Activated T-helper 2 cell treated with anti-CD3 and anti-CD28 coated beads, Interferon-gamma antibody, Interleukin-2, Interleukin-4, amounts not matched to agents 10 μg/mL and 5 μg/mL and 100 μg/mL, durations not matched to agents 14 hours and 24 hours and 36 hours (primary cell): ENCODE measurements at places on chromosomes 4 and X. TPM values are rescaled to one million over a fixed set of nuclear protein-coding genes. Genes with fewer than 3 reads are reported as not detected.

DNA sequence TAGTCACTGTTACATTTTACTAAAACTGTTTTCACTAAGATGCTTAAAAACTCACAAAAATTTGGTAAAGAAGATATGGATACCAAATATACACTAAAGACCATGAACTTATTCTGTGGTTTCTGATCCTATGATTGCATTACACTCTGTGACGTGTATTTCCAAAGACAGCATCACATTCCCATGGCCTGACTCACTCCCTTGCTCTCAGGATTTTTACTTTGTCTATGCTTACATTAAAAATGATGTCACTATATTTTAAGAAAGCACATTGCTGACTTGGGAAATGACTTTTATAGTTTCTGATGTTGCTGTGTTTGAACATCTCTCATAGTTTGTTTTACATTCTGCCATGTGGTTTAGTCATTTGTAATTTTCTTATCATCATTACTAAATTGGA lies 327.9 kb upstream of the MAGEB18 start:
- DNase-seq = no peak
- H3K4me3 ChIP-seq = no peak overlapping the region
- H3K36me3 ChIP-seq = no peaks in the 10 kb centered on the region
- no peaks in the 10 kb centered on the region for H3K4me1 ChIP-seq
- no peak overlapping the region for H3K27ac ChIP-seq
- no peaks in the 10 kb centered on the region for H3K27me3 ChIP-seq

Gene TDO2
- not detected in 2 replicates for total RNA-seq

GRCh38 chr4:181827246-181827645 lies 416.0 kb upstream of the TENM3 start:
- no peaks in the 10 kb centered on the region for H3K36me3 ChIP-seq
- no peak overlapping the region for H3K27ac ChIP-seq
- DNase-seq = no peak
- no peaks in the 10 kb centered on the region for H3K4me1 ChIP-seq
- H3K4me3 ChIP-seq = no peak overlapping the region

DNA sequence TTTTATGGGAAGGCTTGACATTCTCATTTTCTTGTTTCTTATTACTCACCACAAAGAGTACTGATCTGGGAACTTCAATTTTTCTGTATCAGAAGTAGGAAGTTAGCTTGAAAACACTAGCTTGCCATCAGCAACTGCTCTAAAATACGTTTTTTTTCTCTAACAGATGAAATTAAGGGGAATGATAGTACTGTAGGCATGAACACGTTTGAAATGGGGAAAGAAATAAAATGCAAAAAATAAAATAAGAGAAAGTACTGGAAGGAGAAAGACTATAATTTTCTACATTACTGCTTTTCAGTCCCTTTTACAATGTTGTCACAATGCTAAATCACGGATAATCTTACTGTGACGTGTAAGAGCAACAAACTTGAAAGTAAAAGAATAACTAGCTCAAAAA lies 1.5 kb downstream of the RADX start:
- H3K4me1 ChIP-seq = peaks cover 22% of the 10 kb centered on the region
- peak overlapping the region; percentile 94 for H3K4me3 ChIP-seq
- H3K36me3 ChIP-seq = no peaks in the 10 kb centered on the region
- H3K27me3 ChIP-seq = no peaks in the 10 kb centered on the region
- no peak for DNase-seq

GRCh38 chr4:76996445-76996844 lies 46.9 kb downstream of the SEPTIN11 start:
- DNase-seq = no peak
- H3K27ac ChIP-seq = no peak overlapping the region
- H3K27me3 ChIP-seq = peaks cover 72% of the 10 kb centered on the region
- no peak overlapping the region for H3K4me3 ChIP-seq

DNA sequence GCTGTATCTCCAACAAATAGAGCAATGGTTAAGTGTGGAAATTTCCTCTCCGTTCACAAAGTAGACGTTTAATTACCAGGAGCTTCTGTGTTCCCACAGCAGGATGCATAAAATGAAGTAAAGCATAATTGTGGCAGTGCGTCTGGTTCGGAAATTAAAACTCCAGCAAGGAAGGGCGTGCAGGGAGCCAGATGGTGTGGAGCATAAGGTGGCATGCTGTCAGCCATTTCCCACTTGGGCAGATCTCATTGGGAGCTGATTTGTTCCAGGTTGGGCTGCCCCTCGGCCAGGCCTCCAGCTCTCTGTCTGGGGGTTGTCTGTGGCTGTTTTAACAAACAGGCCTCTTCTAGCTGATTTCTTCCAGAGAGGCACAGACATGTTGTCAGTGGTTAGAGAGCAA lies 182.1 kb upstream of the CLNK start:
- H3K4me3 ChIP-seq = no peak overlapping the region
- H3K36me3 ChIP-seq = no peaks in the 10 kb centered on the region
- H3K27me3 ChIP-seq = no peaks in the 10 kb centered on the region
- DNase-seq = no peak
- H3K27ac ChIP-seq = no peak overlapping the region

GRCh38 chr4:75385106-75385505 lies 129.1 kb downstream of the RCHY1 start:
- no peak overlapping the region for H3K27ac ChIP-seq
- no peak for DNase-seq
- H3K4me3 ChIP-seq = no peak overlapping the region

- no peaks in the 10 kb centered on the region for H3K4me1 ChIP-seq
- no peaks in the 10 kb centered on the region for H3K36me3 ChIP-seq
- H3K27me3 ChIP-seq = no peaks in the 10 kb centered on the region
- DNase-seq = no peak
- no peak overlapping the region for H3K27ac ChIP-seq
Measured at GRCh38 chr4:65535113-65535512, 135.2 kb downstream of the EPHA5 start.

GRCh38 chr4:88807499-88807898 lies 109.9 kb upstream of the NAP1L5 start:
- no peak overlapping the region for H3K4me3 ChIP-seq
- no peak for DNase-seq
- H3K36me3 ChIP-seq = no peaks in the 10 kb centered on the region
- H3K4me1 ChIP-seq = peaks cover 10% of the 10 kb centered on the region
- no peak overlapping the region for H3K27ac ChIP-seq

Gene PLXNA3
- total RNA-seq = 62.1 and 62.5 TPM in 2 replicates

- H3K4me1 ChIP-seq = no peaks in the 10 kb centered on the region
- no peaks in the 10 kb centered on the region for H3K27me3 ChIP-seq
- H3K27ac ChIP-seq = no peak overlapping the region
- DNase-seq = no peak
Measured at GRCh38 chr4:41285864-41286235, 29.1 kb downstream of the UCHL1 start.

Gene TAF7L
- 0.11 TPM in 2 replicates for total RNA-seq

DNA sequence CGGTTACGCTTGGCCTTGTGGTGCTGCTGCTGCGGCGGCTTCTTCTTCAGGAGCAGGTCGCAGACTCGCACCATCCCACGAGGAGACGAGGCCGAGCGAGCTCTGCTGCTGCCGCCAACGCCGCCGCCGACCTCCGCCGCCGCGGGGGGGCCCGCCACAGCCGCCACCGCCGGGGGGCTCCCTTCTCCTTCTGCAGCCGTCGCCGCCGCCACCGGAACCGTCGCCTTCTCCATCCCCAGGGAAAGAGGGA lies 237 bp downstream of the ANKRD17 start:
- DNase-seq = no peak
- H3K4me3 ChIP-seq = peak overlapping the region; percentile 95
- H3K4me1 ChIP-seq = peaks cover 31% of the 10 kb centered on the region
- H3K27me3 ChIP-seq = no peaks in the 10 kb centered on the region
- peaks cover 25% of the 10 kb centered on the region for H3K36me3 ChIP-seq

DNA sequence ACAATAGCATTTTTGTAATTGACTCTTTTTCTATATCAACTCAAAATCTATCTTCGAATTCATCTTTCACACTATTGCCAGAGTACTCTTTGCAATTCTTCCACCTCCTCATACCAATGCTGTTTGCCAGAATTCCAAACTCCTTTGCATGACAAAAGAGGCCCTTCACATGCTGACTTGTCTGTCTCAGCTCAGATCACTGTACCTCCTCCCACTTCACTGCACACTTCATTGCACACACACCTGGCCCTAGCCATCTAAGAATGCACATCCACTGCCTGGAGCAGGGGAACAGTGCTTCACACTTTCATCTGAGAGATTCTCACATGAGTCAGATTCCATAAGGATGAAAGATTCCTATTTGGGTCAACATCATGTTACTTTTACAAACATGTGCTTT lies 56.5 kb downstream of the PRDM5 start:
- H3K27ac ChIP-seq = no peak overlapping the region
- H3K4me1 ChIP-seq = no peaks in the 10 kb centered on the region
- no peak for DNase-seq

DNA sequence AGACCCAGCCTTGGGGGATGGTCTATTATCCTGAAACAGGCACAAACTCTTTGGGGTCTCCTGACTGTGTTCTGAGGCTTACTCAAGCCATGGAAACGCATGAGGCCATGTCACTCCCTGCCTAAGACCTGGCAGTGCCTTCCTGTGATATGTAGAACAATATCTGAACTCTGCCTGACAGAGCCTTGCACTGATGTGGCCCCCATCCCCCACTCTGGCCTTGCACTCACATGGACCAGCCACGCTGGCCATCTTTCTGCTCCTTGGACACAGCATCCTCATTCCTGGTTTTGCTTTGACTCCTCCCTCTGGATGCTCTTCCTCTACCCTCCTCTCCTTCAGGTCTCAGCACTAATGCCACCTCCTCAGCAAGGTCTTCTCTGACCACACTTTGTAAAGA lies 100.2 kb downstream of the SCD5 start:
- H3K36me3 ChIP-seq = no peaks in the 10 kb centered on the region
- no peaks in the 10 kb centered on the region for H3K4me1 ChIP-seq
- H3K27me3 ChIP-seq = peaks cover 8% of the 10 kb centered on the region
- H3K27ac ChIP-seq = no peak overlapping the region
- DNase-seq = no peak

DNA sequence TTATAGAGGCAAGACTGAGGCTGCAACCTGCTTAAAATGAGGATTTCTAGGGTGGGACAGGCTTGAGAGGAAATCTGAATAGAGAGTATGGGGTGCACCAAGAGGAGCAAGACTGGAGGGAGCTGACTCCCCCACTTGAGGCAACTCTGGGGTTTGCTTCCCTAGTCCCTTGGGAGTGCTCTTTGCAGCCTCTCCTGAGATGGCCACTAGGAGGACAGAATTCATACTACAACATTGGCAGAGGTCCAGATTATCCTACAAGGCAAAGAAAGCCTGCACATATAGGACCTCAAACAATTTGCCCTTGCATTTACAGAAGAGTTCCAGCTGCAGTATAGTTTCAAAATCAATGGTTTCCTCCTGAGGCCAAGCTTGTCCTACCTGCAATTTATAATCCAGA lies 830.9 kb downstream of the TECRL start:
- H3K27me3 ChIP-seq = no peaks in the 10 kb centered on the region
- H3K27ac ChIP-seq = no peak overlapping the region
- H3K4me3 ChIP-seq = no peak overlapping the region
- no peaks in the 10 kb centered on the region for H3K4me1 ChIP-seq
- DNase-seq = no peak
- no peaks in the 10 kb centered on the region for H3K36me3 ChIP-seq

DNA sequence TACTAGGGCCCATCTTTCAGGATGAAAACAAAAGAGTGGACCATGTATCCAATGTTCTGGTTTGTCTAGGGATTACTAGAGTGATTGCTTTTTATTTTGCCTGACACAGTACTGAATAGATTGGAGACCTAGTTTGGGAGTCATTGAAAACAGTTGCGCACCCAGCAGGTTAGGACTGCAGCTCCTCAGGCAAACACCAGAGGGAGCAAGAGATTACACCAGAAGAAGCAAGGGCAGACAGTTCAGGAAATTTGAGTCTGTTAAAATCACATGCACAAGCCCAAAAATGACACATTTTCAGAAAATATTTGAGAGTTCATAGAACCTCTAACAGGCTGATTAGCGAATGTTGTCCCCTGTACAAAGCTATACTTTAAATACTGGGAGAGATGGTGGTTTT lies 55.6 kb downstream of the CYLC1 start:
- no peaks in the 10 kb centered on the region for H3K4me1 ChIP-seq
- no peak overlapping the region for H3K27ac ChIP-seq
- DNase-seq = no peak
- H3K36me3 ChIP-seq = no peaks in the 10 kb centered on the region

Gene DDX53
- total RNA-seq = not detected in 2 replicates

GRCh38 chr4:1084796-1085403 lies 28.5 kb downstream of the RNF212 start:
- H3K4me3 ChIP-seq = no peak overlapping the region
- H3K4me1 ChIP-seq = peaks cover 8% of the 10 kb centered on the region
- DNase-seq = no peak

Gene CDKL2
- 0.23 and 0.57 TPM in 2 replicates for total RNA-seq

Gene ARHGAP36
- total RNA-seq = not detected in 2 replicates

GRCh38 chr4:55736605-55737183 lies 82.9 kb upstream of the EXOC1L start:
- peaks cover 23% of the 10 kb centered on the region for H3K27me3 ChIP-seq
- DNase-seq = no peak
- H3K4me3 ChIP-seq = no peak overlapping the region
- H3K27ac ChIP-seq = no peak overlapping the region
- no peaks in the 10 kb centered on the region for H3K4me1 ChIP-seq

DNA sequence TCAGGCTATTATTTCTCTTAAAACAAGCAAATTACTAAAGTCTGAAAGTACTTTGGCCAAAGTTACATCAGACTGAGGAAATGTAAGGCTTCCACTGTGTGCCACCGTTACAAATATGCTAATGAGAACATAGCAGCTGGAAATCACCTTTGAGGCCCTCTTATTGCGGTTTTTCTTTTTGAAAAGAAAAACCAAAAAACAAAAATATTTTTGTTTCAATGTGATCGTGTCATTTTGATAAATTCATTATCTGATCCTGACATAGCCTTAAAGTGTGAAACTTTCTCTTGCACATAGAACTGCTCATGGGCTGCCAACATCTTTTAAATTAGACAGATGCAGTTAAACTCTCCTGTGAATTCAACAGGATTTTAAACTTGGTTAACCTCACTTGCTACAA lies 2.8 kb upstream of the TIFA start:
- peaks cover 53% of the 10 kb centered on the region for H3K4me1 ChIP-seq
- H3K4me3 ChIP-seq = peak overlapping the region; percentile 18
- H3K36me3 ChIP-seq = no peaks in the 10 kb centered on the region
- no peak for DNase-seq
